ENCODE measurements at places on chromosomes 5 and 9.

DNA sequence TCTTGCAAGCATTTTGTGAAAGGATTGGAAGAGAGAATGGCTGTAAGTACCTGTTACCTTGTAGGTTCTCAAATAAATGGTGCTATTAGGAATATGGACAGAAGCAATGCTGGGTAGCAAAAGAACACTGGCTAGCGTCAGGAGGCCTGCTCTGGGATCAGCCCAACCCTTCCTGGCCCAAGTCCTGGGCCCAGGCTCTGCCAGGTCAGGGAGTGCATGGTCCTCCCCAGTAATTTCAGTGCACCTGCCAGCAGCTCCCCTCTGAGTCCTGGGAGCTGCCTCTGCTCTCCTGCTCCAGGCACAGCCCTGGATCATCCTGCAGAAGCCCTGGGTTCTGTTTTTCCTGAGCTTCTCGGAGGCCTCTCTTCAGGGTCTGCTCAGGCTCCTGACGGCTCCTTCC lies 89.5 kb upstream of the ARAP3 start:
- DNase-seq, result no peak

- DNase-seq, result no peak
These were observed 195.4 kb downstream of the MPDZ start for GRCh38 chr9:13083963-13084528.

DNA sequence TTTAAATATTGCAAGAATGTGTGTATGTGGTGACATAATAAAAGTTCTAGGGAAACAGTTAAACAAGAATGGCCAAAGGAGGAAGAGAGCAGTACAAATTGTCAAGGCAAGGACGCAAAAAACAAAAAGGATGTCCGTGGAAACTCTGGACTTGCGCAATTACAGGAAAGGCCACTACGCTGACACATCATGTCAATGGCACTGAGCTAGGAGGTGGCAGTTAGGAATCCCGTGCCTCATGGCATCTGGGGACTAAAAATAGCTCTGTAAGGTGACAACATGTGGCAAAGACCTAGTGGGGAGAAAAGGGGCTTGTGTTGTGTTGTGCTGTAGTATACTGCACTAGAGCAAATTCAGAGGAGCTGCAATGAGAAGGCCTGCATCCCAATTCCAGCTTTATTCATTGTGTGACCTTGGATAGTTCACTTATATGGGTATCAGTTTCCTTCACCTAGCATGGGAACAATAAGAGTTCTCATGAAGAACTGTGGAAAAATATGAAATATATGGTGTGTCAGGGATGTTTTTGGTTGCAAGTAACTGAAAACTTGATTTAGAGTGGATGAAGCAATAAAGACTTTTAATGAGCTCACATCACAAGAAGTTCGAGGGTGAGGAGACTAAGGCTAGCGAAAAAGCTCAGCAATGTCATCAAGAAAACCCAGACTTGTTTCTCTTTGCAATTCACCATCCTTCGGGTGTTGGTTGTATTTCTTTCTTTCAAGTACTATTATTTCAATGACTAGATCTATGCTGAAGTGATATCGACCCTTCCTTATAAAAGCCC lies 124.1 kb upstream of the STC2 start:
- DNase-seq, result no peak

GRCh38 chr5:154277499-154277898 lies 87.0 kb downstream of the GALNT10 start:
- no peak for DNase-seq

- no peak for DNase-seq
These were observed 73.6 kb downstream of the ZSWIM6 start for GRCh38 chr5:61405511-61406295.

GRCh38 chr5:37839407-37840052 lies at the start of gene GDNF:
GDNF (minus strand) TSS chr5:37840041; CDS start chr5:37834796, 5,245 bp downstream.
- no peak for DNase-seq

DNA sequence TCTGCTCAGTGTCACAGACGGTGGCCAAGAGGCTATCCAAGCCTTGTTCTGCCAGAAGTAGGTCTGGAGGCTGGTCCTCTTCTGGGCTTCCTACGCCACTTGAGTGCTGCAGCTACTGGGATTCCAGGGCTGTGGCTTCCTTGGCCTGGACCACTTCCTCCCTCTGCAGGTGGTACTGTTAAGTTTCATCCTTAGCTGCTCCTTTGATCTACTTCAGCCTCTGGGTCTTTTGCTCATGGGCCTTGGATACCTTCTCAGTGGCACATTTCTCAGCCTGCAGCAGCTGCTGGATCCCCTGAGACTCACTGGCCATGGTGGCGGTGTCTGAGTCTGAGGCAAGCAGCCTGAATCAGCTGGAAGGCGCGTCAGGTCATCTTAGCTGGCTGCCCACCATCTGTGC lies 10.3 kb downstream of the CNOT8 start:
- DNase-seq, result no peak

GRCh38 chr5:143056792-143057579 lies 286.8 kb downstream of the ARHGAP26 start:
- no peak for DNase-seq

Data from stimulated activated CD4-positive, alpha-beta T cell treated with anti-CD3 and anti-CD28 coated beads, Interleukin-2, amount 100 ng/mL, for 24 hours (primary cell).